NCI-H2171 treated with DMSO at 0.1 percent for 48 hours (cell line): ENCODE measurements at places on chromosomes 3 and 15.
A peak's percentile ranks its signal among the peaks of the same experiment; 100 is the strongest.

DNA sequence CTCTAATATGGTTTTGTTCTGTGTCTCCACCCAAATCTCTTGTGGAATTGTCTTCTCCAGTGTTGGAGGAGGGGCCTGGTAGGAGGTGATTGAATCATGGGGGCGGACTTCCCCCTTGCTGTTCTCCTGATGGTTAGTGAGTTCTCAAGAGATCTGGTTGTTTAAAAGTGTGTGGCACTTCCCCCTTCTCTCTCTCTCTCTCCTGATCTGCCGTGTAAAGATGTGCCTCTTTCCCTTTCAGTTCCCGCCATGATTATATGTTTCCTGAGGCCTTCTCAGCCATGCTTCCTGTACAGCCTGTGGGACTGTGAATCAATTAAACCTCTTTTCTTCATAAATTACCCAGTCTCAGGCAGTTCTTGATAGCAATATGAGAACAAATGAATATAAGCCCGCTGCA is 33.1 kb downstream of the RETNLB start:
- DNase-seq: no peak

GRCh38 chr3:21785765-21786437 is 34.9 kb upstream of the ZNF385D start:
- no peak for DNase-seq

GRCh38 chr15:32828507-32829186 is 110.8 kb downstream of the GREM1 start:
- DNase-seq: no peak

DNA sequence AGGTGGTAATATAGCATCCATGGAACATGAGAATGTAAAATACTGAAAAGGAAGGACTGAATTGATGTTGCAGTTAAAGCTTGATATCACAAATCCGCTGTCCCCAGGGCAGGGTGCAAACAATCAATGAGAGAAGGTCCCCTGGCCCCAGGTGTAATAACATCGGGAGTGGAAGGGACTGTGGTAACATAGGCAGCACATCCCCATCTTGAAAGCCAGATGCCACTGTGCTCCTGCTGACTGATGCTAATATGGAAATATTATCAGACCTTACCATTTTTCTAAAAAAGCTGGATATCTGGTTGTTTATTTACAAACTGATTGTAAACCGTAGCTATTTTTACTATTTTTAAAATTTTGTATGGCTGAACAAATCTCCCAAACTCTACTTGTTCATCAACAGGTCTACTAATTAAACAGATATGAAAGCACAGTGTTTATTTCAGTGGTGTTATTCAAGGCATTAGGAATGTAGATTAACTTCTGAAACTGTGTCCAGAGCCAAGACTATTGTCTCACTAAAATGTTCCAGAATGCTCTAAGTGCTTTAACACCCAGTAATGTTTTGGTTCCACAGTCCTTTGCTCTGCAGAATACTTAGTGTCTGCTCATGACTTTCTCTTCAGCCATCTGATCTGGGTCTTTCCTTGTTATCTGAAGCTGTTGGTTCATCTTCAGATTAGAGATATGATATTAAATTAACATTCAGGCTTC is 386.0 kb upstream of the RARB start:
- DNase-seq: no peak

DNA sequence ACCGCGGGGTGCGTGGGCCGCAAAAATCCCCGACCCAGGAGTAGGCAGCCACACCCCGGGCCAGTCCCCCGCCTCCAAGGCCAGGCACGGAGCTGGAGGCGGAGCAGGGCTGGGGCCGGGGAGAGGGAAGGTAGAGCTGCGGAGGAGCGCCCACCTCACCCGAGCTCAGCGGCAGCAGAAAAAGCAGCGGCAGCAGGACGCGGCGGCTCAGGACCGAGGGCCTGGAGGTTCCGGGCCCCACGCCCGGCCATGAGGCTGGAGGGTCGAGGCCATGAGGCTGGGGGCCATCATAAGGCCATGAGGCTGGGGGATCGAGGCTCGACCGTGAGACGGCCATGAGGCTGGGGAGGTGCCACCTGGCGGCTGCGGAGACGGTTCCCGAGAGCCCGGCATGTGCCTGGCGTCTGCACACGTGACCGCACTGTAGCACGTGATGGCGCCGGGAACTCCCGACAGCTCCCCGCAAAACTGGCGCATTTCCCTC is 32.9 kb upstream of the PRSS50 start:
- DNase-seq: no peak

GRCh38 chr15:58755956-58756355 is 6.4 kb upstream of the ADAM10 start:
- peak; percentile 33 for DNase-seq

- DNase-seq: peak; percentile 65
These were observed 44.7 kb downstream of the GTPBP8 start for GRCh38 chr3:113035387-113035982.

- no peak for DNase-seq
These were observed 15.0 kb upstream of the LTF start for GRCh38 chr3:46479696-46480095.

DNA sequence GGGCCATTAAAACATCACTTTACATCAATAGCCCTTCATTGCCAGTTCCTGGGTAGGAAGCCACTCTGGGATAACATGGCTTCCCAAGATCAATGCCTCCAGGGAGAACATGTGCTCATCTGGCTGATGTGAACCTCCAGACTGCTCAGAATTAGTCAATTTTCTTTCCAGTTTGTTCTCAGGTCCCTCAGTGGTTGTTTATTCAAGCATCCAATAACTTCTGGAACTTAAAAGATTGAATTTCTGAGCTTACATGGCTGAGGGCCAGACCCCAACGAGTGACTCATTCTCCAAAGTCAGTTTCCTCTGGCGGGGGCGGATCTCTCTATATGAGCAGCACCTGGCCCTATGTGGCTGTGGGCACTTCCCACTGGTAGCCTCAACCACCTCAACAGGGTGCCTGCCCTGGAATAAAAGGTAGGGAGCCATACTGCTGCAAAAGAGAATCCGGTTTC is 34.0 kb downstream of the LYZL4 start:
- peak; percentile 16 for DNase-seq

DNA sequence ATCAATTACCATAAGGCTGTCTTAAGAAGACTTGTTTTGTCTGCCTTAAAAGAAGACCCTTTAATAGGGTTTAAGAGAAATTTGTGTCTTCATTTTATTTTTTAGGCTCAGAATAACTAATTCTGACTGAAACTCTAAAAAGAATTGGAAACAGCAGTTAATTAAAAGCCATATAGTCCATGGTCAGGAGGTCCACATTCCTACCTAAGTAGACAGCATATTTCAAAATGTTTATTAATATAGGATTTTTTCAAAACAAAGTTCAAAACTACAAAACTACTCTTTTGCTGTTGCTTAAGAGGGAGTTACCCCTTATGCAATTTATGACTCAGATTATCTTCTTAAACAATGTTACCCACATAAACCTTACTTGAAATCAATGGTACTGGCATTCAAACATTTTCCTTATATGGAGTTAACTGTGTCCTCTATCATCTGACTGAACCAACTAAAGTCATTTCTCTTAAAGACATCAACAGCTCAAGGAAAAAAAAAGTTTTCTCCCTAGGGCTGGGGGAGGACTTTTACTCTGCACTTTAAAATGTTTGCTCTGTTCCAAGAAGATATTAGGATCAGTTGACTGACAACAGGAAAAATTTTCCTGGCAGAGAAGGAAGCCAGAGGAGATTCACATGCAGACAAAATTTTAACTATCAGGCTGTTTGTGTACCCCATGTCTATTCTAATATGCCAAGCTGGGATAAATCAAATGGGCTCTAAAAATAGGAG is 56.8 kb upstream of the NANOGP8 start:
- no peak for DNase-seq

GRCh38 chr3:139934613-139935015 is 371 bp upstream of the CLSTN2 start:
- DNase-seq: peak; percentile 75

GRCh38 chr15:86203462-86203861 is 123.8 kb downstream of the AGBL1 start:
- DNase-seq: no peak

DNA sequence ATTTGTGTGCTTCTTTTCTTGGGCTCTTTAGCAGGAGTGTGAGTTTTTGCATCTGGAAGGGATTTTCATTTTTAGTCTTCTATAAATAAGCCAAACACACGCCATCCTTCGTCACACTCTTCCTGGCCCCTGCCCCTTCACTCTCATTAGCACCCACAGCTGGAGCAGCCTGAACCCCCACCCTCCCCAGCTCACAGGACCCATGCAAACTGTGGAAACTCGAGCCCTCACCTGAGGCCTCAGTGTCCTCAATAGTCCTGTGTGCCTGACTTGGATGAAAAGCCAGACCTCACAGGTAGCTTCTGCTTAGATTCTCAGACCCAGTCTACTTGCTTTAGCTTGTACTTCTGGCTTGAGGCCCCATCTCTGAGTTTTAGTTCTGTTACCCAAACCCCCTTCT is 167.9 kb downstream of the MTHFS start:
- DNase-seq: no peak

DNA sequence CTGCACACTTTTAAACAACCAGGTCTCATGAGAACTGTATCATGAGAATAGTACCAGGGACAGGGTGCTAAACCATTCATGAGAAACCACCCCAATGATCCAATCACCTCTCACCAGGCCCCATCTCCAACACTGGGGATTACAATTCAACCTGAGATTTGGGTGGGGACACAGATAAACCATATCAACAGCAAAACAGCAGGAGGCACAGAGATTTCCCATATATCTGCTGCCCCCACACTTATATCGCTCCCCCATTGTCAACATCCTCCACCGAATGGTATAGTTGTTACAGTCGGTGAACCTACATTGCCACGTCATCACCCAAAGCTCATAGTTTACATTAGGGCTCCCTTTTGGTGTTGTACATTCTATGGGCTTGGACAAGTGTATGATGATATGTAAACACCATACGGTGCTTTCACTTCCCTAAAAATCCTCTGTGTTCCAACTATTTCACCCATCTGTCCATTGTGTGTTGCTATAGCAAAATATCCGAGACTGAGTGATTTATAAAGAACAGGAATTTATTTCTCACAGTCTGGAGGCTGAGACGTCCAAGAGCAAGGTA is 224.8 kb downstream of the FAM43A start:
- peak; percentile 43 for DNase-seq

- DNase-seq: no peak
These were observed 3.7 kb downstream of the SEMA3G start for GRCh38 chr3:52441091-52441771.

- no peak for DNase-seq
These were observed 223.0 kb downstream of the THSD4 start for GRCh38 chr15:71338265-71338664.

DNA sequence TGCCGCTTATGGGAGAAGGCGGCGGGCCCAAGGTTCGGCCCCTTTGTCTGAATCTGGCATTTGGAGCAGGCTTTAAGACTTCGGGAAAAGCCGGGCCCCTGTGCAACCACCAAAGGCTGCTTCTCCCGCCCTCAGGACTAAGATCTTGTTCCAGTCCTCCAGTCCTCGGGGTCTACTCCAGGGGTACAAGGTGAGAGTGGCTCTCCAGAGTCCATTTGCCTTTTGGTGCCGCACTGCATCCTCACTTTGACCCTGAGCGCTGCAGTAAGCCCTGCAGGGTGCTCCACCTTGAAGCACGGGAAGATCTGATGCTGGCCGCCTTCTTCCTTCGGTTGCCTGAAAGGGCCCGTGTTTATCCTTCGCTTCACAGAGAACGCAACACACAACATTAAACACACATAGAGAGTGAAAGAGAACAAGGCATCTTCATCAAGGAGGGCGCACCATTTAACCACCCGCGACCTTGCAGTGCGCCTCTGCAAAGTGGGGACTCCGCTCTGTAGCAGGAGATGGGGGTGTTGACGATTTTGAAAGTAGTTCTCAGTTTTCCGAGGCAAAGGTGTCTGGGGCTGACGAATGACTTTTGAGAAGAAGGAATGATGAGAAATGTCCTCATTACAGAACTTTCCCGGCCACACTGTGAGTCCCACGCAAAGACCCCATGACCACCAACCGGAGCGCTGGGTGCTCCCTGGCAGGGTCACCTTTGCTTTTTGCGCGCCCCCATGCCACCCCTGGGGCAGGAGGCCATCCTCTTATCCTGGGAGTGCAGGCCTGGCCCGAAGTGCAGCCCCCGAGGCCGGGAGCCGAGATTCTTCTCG is 1.0 kb downstream of the PIGZ start:
- DNase-seq: no peak

DNA sequence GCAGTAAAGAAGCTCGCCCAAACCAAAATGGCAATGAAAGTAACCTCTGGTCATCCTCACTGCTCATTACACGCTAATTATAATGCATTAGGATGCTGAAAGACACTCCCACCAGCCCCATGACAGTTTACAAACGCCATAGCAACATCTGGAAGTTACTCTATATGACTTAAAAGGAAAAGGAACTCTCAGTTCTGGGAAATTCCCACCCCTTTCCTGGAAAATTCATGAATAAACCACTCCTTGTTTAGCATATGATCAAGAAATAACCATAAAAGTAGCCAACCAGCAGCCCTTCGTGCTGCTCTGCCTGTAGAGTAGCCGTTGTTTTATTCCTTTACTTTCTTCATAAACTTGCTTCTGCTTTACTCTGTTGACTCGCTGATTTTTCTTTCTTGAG is 164.6 kb downstream of the SMAD6 start:
- no peak for DNase-seq

DNA sequence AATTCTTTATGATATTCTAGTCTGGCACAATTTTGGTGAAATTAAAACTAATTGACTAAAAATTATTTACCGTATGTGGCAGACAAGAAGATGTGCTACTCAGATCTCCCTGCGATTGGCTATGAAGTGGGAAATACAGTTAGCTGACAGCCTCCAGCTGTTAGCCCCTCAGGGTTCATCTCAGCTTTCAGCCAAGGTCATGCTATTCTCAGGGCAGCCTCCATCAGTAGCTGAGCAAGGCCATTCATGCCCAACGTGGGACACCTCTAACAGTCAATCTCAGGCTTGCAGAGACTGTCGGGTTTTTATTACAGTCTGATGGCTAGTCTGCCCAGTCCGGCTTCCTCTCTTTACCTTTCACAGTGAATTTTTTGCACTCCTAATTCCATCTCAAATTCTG is 6.7 kb downstream of the PARP9 start:
- no peak for DNase-seq

DNA sequence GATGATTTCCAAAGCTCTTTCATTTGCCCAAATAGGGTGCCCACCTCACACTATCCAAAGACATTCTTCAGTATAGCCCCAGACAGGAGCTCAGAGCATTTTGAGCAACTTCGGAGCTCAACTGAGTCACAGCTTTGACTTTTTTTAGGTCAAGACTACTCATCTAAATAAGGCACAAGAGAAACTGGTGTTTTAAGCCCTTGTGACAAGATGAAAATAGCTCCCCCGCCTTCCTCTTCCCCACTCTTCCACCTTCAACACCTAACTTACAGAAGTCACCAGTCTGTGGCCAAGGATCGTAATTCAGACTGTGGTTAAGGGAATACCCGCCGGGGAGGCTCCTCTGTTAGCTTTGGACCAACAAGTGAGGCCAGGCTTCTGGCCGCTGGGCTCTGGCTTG is 60.4 kb upstream of the CA12 start:
- DNase-seq: no peak

- DNase-seq: no peak
These were observed 521.8 kb downstream of the NTRK3 start for GRCh38 chr15:87734571-87735373.
